ENCODE measurements at places on chromosomes 4 and X.

DNA sequence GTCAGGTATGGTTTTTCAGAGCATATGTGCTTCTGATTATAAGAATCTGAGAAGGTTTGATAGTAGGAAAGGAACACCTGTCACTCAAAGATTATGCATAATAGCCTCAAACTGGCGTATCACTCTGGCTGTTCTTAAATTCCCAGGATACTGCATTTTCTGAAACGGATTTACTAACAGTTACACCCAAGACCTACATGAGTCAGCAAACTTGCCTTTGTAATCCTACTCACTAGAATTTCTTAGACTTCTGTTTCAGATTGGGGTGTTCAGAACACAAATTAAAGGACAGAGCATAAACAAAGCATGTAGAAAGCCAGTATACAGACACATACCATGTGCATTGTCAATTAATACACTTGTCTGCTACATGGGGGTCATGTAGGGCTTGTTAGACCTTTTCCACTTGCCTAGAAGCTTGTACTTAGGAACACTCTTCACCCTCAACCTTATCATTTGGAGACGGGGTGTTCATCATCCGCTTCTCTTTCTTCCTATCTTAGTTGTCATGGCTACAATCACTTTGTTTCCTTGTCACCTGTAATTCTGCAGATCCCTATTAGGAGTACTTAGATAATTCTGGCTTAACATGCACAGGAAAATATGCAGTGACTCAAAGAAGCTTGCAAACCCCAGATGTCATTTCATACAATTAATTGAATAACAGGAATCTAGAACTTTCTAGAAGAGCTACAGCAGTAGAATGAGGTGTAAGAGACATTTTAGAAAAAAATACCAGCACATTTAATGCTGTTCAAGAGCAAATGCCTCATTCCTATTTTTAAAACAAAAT, 593.0 kb upstream of the TENM3 start:
- DNase-seq = no peak

GRCh38 chr4:153713866-153714646, 30.0 kb downstream of the TLR2 start:
- no peak for DNase-seq

GRCh38 chr4:121690001-121690400, 6.8 kb downstream of the ANXA5 start:
- no peak for DNase-seq

GRCh38 chr4:6104541-6105130, 86.4 kb upstream of the C4orf50 start:
- no peak for DNase-seq

DNA sequence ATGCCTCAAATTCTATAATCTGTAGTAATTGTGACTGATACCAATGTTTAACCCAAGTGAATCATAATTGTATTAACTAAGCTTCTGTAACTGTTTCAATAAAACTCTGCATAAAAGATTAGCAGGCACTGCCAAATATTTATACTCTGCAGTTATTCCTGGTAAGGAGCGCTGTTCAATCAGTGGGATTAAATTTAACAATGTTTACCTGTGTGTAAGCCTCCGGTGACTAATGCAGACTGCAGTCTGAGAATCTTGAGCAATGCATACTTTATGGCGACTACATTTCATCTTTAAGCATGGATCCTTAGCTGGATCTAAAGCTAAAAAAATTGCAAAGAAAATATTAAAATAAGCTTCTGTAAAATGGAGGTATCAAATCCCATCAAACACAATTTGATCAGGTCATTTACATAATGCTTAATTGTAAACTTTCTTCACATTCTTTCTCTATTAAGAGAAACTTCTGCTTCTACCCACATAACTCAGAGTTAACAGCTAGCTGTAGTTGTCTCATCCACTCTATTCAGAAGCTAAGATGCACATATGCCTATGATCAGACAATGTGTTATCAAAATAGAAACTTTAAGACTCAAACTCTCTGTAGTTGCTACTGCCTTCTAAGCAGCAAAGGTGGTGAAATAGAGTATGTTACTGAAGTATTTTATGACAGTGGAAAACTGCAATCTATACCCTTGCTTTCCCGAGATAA, 234.0 kb downstream of the SPOCK3 start:
- no peak for DNase-seq

- DNase-seq = no peak
Observed at GRCh38 chrX:120120223-120120622, 4.5 kb upstream of the RHOXF1 start.

- no peak for DNase-seq
Observed at GRCh38 chr4:182023469-182023868, 219.7 kb upstream of the TENM3 start.

GRCh38 chr4:93299118-93299517, 529.4 kb upstream of the ATOH1 start:
- DNase-seq = no peak

GRCh38 chr4:100483796-100484195, 34.0 kb downstream of the EMCN start:
- no peak for DNase-seq

Data from colonic mucosa (tissue), 4 donors.